ENCODE measurements at places on chromosomes 4 and X.

DNA sequence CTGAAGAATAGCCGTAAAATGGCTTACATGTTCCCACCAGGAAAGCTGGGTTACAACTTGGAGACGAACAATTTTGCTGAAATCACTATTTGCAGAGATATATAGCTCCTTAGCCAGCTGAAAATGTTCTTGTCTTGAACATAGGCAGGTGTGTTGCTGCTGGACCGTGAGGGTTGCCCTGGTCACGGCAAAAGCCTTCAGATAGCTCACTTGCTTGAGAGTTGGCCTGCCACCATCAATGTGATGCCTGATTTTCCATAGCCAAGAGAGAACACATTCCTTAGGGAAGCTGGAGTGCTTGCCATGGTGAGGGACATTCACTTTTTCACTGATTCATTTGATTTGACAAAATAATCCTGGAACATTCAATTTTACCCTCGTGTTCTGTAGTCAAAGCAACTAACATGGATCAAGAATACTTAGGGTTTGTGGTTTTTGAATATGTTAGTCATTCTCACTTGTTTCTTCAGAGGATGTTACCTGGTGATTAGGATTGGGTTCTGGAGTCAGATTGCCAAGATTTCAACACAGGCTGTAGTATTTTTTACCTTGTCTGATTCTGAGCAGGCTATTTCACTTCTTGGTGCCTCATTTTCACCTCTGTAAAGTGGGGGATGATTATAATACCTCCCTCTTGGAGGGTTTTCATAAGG lies 536.9 kb downstream of the RAPGEF2 start:
- DNase-seq, result no peak

DNA sequence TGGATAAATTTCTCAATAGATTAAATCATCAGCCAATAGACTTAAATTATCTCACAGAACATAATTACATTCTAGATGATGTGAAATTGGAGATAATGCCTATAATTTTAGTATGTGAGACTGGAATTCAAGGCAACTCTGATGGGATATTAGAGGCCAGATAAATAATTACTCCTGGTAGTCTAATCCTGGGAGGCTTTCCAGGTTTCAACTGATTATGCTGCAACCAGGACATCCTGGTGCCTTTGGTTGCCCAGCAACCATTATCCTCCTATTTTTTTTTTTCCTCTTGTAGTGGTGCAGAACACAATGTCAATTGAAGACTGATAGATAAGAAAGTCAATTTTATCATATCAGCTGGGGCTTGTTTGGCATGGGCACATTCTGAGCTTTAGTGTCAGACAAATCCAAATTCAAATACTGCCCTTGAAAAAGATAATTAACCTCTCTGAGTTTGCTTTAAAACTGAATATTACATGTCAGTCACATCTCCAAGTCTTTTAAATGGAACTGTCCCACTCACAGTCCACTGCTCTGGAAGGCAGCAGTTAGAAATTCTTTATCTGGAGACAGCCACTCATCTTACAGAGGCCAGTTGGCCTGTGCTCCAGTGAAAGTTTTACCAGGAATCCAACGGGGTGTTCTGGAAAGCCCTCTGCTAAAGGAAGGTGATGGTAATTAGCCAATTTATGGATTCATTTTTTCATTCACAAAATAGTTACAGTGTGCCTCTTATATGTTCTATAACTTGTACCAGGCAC lies 95.3 kb upstream of the GUCY1A1 start:
- DNase-seq, result no peak

- DNase-seq, result peak; percentile 20
These were observed at the start of gene RHOH for GRCh38 chr4:40196724-40197281. TSS of gene RHOH (plus strand) at chr4:40197031. CDS start at chr4:40243387, 46,356 bp downstream.

- DNase-seq, result no peak
These were observed 29.2 kb downstream of the SMIM14 start for GRCh38 chr4:39609454-39609931.

- no peak for DNase-seq
These were observed 39.0 kb downstream of the SLC10A7 start for GRCh38 chr4:146482788-146483187.

DNA sequence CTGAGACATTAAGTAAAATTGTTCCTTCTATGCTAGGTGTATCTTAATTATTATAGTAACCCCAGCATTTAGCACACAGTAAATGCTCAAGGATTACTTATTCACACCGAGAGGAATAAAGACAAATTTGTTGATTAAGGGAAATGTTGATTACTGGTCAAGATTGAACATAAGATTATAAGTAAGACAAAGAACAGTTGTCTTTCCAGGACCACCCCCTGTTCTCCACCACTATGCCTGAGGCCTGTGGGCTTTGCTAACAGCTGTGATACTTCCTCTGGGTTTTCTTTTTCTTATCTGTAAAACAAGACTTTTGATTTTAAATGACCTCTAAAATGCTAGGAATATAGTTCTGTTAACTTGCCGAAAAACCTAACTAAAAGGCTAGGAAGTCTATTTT lies 128.0 kb downstream of the DCLK2 start:
- no peak for DNase-seq

- DNase-seq, result no peak
These were observed 74.9 kb upstream of the PCDH19 start for GRCh38 chrX:100484971-100485370.

- no peak for DNase-seq
These were observed 2344.1 kb downstream of the PCDH7 start for GRCh38 chr4:33064238-33064637.

GRCh38 chrX:102978594-102978993 lies 41.5 kb downstream of the RAB40AL start:
- no peak for DNase-seq

GRCh38 chr4:94690851-94691254 lies 66.9 kb upstream of the BMPR1B start:
- DNase-seq, result no peak

- no peak for DNase-seq
These were observed 20.2 kb downstream of the CCNG2 start for GRCh38 chr4:77177199-77177598.

- DNase-seq, result no peak
These were observed 29.5 kb downstream of the FHDC1 start for GRCh38 chr4:152965611-152966010.

DNA sequence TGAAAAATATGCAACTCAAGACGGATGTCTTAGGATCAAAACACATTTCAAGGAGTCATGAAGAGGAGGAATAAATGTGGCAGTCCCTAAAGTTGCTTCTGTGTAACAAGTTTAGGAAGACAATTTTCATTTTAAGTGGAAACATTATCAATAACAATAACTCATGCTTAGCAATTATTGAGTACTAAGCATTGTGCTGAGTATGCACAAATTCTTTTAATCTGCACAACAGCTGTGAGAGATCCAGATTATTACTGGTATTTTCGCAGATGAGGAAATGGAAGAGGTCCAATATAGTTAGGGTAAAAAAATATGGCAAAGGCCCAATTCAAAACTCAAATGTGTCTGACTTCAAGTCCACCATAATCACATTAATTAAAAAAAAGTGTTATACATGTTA lies 2.9 kb upstream of the TEX13B start:
- DNase-seq, result no peak

DNA sequence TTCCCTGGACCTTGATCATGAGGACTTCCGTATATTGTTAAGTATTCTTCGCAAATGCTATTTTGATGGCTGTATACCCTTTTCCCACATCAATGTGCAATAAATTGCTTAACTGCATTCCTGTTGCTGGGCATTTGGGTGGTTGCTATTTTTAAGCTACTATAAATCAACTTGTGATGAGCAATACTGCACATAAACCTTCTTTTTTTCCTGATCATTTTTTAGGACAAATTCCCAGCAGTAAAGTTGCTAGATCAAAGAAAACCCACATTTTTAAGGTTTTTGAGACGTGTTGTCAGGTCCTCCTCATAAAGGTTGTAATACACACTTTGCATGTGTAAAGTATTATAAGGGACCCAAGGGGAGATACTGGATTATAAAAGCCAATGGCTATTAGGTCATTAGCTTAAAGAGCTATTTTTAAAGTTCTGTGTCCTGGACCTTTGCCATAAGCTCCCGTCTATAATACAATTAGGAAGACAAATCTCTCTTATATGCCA lies 35.6 kb downstream of the LIMCH1 start:
- DNase-seq, result no peak

- DNase-seq, result no peak
These were observed 96.9 kb upstream of the PSAPL1 start for GRCh38 chr4:7531640-7531994.

GRCh38 chr4:7382634-7383014 lies 52.1 kb downstream of the PSAPL1 start:
- DNase-seq, result no peak

DNA sequence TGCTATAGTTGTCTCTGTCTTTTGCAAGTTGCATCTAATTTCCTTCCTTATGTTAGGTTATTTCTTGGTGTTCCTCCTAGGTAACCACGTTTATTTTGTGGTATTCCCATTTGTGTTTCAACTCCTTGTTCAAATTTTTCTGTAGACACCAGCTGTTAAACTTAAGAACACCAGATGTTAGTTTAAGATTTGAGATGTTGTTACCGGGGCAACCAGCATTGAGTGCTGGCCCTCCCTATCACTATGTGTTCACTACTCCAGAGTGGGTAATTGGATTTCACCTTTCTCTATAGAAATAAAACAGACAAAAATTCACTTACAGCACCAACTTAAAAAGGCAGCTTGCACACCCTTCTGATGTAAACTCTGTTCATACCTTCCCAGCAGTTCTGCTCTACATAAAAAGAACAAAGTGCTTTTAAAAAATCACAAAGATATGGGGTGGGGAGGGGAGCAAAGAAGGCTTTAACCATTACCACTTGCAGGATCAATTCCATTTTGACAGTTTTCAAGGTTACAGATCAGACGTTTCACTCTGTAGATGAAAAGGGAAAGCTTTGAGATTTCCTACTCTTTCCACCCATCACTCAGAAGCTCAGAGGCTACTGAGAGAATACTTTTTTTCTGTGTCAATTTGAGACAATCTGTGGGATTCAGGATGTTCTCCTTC lies 82.9 kb downstream of the DKK2 start:
- DNase-seq, result no peak

DNA sequence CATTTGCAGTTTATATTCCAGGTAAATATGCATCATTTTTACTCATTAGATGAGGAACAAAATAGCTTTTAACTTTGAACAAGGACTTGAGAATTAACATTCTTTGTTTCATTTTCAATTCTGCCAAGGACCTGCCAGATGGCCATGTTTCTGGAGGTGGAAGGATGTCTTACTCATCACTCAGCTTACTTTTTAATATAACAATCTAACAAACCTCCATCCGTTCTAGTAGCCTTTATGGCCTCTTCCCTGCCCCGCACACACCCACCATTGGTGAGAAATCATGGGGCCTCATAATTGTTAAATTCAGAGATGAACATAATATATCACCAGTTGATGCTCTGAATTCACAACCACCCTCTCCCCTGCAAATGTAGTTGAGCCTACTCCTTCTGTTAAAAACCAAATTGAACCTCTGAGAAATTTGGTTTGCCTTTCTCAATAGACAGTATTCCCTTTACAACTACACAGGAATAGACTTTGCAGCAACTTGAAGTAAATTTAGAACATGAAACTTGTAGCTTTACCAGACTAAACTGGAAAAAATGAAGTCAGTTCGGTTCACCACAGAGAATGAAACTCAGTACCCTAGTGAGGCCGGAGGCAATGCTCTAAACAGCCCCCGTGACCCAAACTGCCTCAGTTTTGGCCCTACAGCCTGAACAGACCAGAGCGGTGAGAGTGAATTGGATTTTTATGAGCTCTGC lies 50.1 kb upstream of the ACSL4 start:
- no peak for DNase-seq

DNA sequence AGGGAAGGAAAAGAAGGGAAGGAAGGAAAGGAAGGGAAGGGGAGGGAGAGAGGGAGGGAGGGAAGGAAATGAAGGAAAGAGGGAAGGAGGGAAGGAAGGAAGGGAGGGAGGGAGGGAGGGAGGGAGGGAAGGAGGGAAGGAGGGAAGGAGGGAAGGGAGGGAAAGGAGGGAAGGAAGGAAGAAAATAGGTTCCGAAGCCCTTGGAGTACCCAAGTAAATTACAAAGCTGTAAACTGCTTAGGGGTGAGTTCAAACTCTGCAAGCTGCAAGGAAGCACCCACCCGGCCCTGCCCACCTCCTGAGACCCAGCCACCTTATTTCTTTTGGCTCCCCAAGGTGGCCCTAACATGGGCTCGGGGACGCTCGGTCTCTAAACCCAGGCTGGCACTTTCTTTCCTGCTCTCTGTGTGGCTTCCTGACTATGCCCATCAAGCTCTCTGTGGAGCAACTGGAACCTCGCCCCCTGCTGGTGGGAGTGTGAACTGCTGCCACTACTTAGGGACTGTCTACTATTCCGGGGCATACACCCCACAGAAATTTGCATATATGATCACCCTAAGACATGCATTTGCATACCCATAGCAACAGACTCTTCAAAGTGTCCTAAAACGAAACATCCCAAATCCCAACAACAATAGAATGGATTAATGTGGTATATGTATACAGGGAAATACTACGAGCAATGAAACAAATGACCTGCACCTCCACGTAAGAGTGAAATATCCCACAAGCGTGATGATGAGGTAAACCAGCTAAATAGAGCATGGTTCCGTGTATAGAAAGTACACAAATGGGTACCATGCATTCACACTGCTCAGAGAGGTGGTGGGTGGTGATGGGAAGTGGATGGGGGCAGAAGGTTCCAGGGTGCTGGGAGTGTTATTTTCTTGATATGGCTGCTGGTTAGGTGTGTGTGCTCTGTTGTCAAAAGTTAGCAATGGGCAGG lies 151.7 kb upstream of the TBL1X start:
- DNase-seq, result no peak

GRCh38 chr4:7189475-7190277 lies 2.7 kb upstream of the SORCS2 start:
- no peak for DNase-seq

- DNase-seq, result peak; percentile 63
These were observed 790 bp upstream of the HHIP start for GRCh38 chr4:144645102-144645630.

- DNase-seq, result no peak
These were observed 17.9 kb downstream of the UBE2K start for GRCh38 chr4:39715788-39716187.

- no peak for DNase-seq
These were observed 16.0 kb upstream of the FGF2 start for GRCh38 chr4:122810669-122811068.

DNA sequence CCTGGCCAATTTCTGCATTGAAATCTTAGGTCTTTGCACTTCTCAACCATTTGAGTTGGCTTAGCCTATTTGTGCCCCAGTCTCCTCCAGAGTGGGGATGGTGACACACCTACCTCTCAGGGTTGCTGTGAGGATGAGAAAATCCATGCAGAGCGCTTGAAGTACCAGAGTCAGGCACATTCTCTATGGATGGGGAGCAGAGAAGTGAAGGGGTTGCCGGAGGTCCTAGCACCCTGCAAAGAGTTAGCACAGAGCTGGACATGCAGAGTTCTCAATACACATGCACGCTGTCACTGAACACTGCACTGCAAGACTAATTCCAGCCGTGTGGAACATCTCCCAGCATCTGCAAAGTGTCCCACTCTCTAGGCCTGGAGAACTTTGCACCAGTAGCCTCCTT lies 2.6 kb upstream of the STK32B start:
- DNase-seq, result no peak

- DNase-seq, result no peak
These were observed 23.0 kb upstream of the UGT2B17 start for GRCh38 chr4:68599150-68599549.

- no peak for DNase-seq
These were observed 381.9 kb downstream of the PRDM5 start for GRCh38 chr4:120540625-120541024.

GRCh38 chrX:13669246-13669737 lies 16.4 kb downstream of the TCEANC start:
- DNase-seq, result no peak

Measured in right kidney (tissue), 9 donors.